ENCODE measurements at places on chromosomes 13 and 19. TPM values are rescaled to one million over a fixed set of nuclear protein-coding genes. Genes with fewer than 3 reads are reported as not detected.

DNA sequence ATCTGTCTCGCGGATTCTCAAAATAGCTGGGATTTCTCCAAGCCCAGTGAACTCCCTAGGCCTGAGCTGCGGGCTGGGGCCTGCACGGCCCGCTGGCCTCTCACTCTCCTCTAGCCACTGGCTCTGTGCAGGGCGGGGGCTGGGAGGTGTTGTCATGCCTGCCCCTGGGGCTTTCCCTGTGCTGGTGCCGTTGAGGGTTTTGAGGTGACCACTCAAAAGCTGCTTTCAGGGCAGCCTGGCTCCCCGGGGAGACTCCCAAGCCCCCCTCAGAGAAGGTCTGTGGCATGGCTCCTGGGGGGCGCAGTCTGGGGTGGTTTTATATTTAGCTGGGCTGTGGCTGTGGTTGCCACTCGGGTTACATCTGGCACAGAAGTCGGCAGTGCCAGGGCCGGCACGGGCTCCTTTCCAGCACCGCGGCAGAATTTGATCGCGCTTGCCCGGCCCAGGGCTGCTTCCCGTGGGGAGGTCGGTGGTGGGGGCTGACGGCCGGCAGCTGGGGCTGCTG lies 10.0 kb downstream of the NDUFB7 start:
- DNase-seq = peak; percentile 95

The GARIN5A gene
- 0.29 TPM for total RNA-seq

DNA sequence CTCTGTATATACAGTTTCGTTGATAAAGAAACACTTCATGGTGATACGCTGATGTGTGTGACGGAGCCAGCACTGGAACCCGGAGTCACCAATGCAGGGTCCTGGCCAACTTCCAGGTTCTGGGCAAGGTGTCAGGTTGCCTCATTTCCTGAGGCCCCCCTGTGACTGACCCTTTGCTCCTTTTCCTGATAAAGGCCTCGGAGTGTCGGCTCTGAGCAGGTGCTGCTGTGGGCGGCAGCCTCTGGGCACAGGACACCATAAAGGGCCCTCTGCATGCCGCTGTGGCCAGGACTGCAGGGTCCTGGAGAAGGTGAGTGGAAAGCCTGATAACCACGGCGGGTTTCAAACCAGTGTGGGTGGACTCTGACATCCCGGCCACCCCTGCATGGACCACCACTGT lies 17.3 kb upstream of the MYDGF start:
- peak; percentile 75 for DNase-seq

GRCh38 chr13:99264051-99264450 lies 5.9 kb upstream of the GPR18 start:
- no peak for DNase-seq

- no peak for DNase-seq
These were observed 66.4 kb upstream of the SERP2 start for GRCh38 chr13:44307255-44307654.

DNA sequence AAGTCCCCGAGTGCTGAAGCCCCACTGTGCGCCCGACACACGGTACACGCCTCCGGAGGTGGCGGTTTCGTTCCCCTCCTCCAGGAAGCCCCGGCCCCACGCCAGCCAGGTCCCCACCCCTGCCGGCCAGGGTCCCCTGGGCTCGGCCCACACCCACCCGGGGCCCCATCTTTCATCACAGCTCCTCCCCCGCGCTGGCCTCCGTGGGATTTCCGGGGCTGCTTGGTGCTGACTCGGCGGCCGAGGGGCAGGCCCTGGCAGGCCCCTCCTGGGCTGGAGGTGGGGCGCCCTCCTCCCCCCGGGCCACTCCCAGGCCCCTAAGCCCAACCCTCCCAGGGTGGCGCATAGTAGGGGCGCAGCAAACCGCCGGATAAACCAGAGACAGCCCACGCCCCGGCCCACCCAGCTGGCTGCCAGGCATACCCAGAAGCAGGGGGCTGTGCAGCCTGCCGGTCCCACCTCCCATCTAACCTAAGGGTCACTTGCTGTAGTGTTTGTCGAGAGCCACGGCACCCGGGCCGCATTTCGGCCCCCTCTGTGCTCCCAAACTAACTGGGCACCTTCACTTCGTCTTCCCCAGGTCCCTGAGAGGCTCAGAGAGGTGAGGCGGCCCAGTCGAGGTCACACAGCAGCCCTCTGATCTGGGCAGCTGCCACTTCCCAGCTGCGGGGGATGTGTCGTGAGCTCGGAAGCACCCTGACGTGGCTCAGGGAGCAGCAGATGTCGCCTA lies 6.6 kb downstream of the ZBTB7A start:
- peak; percentile 96 for DNase-seq

The ONECUT3 gene
- total RNA-seq = not detected

The KCNN1 gene
- under 0.01 TPM for total RNA-seq

The NKPD1 gene
- 0.29 TPM for total RNA-seq

- DNase-seq = no peak
These were observed 11.6 kb downstream of the REXO1 start for GRCh38 chr19:1836458-1837221.

The TINCR gene
- under 0.01 TPM for total RNA-seq

DNA sequence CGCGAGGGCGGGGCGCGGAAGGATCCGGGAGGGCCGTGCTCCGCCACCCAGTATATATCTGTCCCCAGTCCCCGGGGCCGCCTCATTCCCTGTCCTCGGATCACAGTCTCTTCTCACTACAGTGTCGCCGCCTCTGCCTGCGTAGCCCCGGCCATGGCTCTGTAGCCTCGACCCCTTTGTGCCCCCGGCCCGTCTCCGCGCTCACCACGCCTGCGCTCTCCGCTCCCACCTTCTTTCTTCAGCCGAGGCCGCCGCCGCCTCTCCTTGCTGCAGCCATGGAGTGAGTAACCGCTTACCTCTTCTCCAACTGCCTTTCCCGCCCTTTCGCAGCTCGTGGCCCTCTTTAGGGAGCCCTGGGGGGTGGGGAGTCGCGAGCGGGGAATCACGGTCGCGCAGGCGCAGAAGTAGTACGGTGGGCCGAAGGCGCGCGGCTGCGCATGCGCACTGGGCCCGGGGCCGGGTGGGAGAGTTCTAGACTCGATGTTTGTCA lies at the start of the genes ATF5 and NUP62:
Gene ATF5, plus strand, starts transcription at position 85 of the 490 bp plus-strand sequence. CDS start 1,646 bp downstream, outside the sequence.
Gene NUP62, minus strand, starts transcription at position 384 of the 490 bp plus-strand sequence. CDS start 19,697 bp downstream, outside the sequence.
- DNase-seq = peak; percentile 100

DNA sequence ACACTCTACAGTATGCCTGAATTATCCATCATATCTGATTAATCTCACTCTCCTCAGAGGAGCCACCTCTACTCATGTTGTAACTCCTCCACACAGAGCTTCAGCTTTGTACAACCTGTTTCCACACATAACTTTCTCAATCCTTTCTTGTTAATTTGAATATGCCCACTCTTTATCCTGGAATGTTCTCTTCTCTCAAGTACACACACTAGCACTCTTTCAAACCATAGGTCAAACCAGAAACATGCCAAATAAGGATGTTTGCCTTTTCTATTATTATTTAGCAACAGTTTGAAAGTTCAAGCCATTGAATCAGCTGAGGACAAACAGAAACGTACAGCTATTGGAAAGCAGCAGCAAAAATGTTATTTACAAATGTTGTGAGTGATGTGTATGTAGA lies 110.3 kb downstream of the MIPEP start:
- no peak for DNase-seq

The PTH2 gene
- not detected for total RNA-seq

GRCh38 chr19:33689138-33689746 lies 67.5 kb downstream of the CHST8 start:
- DNase-seq = peak; percentile 58

The CERS1 gene
- 0.36 TPM for total RNA-seq

- DNase-seq = peak; percentile 68
These were observed 4.9 kb downstream of the TMED1 start for GRCh38 chr19:10830931-10831779.

DNA sequence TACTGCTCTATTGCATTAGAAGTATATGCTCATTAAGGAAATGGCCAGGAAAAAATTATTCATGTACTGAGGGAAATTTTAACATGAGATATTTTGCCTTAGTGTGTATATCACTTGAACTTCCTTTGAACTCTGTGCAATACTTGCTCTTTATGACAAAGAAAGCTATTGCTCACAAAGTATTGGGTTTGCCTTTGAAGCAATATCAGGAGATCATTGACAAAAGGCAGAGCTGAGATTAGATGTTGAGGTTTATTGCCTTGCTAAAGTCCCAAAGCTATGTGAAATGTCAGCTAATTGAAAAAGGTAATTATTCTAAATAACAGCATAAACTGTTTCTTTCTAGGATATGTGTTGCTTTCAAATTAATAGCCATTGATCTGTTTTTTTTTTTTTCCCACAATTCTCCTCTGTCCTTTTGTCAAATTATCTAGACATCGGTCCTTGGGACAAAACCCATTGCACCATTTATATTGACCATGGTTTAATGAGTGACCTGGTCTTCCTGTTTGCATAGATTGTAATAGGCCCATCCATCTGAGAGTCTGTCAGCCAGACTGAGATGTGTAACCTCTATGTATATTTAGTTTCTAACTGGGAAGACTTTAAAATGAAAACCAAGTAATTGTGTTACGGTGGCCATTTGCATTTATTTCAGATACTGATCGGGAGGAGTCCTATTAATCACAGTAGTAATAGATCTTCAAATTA lies 752.7 kb upstream of the GPC6 start:
- no peak for DNase-seq

The STARD13 gene
- total RNA-seq = 28.2 TPM

GRCh38 chr19:33005440-33005839 lies 33.4 kb downstream of the FAAP24 start:
- no peak for DNase-seq

The FLT1 gene
- under 0.01 TPM for total RNA-seq
